Common myeloid progenitor, CD34-positive (primary cell): ENCODE measurements at places on chromosomes 16 and 17.

GRCh38 chr17:38925263-38925995 is at the start of gene LASP1NB:
Gene LASP1NB, plus strand, starts transcription at chr17:38925614.
- peak; percentile 36 for DNase-seq

- DNase-seq: no peak
These were observed 68.3 kb upstream of the GPR139 start for GRCh38 chr16:20141956-20142355.

DNA sequence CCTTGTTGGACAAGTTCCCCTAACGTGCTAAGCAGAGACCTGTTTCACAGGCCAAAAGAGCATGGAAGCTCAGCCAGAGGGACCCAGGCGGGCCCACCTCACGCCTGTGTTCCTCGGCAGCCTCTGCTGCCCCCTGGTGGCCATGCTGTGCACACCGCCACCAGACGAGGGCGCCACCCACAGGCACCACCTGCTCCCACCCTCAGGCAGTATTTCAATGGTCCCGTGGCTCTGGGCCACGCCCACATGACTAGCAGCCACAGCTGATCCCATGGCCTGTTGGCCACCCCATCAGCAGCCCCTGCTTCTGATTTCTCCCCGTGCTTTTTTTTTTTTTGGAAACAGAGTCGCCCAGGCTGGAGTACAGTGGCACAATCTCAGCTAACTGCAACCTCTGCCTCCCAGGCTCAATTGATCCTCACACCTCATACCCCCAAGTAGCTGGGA is 18.9 kb downstream of the MPG start:
- peak; percentile 94 for DNase-seq

- DNase-seq: no peak
These were observed 10.9 kb upstream of the DHRS7C start for GRCh38 chr17:9802294-9802693.

DNA sequence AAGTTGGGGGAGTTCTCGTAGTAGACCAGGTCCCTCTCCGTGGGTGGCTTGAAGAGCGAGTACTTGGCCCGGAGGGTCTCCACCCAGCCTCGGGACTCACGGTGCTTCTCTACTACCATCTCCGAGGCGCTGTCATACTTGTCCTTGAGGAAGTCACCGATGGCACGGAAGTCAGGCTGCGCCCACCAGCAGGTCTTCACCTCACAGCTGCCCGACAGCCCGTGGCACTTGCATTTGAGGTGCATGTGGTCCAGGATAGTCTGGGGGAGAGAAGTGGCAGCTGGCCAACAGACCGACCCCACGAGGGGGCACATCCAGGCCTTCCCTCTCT is 50.0 kb downstream of the WNT3 start:
- DNase-seq: no peak

GRCh38 chr16:3101018-3101840 is 2.1 kb upstream of the ZSCAN10 start:
- peak; percentile 92 for DNase-seq

DNA sequence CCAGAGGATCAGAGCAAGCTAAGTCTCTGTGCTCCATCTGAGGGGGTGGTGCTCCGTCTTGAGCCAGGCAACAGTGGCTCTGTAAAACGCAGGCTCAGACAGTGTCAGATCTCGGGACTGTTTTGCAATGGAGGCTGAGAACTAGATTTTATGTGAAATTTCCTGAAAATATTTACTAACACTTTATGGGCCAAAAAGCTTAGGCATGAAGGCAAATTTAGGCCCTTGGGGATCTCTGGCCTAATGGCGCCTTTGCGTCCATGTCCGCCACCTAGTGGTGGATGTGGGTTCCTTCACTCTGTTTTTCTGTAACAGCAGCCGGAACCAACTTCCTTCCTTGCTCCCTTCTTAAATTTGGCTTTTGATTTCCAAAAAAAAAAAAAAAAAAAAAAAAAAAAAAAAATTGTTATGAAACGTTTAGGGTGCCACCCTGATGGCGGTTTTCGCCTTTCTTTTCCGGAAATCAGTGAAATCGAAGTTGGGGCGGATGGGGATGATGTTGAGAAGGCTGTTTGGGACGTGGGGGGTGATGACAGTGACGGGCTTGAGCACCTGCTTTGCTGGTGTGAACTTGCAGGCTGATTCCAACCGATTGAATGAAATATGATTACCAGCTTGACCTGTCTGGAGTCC is 14.0 kb upstream of the ELAC2 start:
- peak; percentile 75 for DNase-seq

- DNase-seq: peak; percentile 72
These were observed 1.5 kb downstream of the TNFRSF12A start for GRCh38 chr16:3021449-3022207.

GRCh38 chr17:44602390-44602789 is 45.1 kb downstream of the FZD2 start:
- no peak for DNase-seq

- peak; percentile 26 for DNase-seq
These were observed 14.6 kb upstream of the CIBAR2 start for GRCh38 chr16:85126705-85127378.

- DNase-seq: no peak
These were observed at the start of gene WFDC1 for GRCh38 chr16:84294531-84295142. Gene WFDC1, plus strand, starts transcription at chr16:84294878. Its CDS starts 94 bp downstream, at chr16:84294972.

- no peak for DNase-seq
These were observed 4.7 kb downstream of the NATD1 start for GRCh38 chr17:21248500-21248899.

DNA sequence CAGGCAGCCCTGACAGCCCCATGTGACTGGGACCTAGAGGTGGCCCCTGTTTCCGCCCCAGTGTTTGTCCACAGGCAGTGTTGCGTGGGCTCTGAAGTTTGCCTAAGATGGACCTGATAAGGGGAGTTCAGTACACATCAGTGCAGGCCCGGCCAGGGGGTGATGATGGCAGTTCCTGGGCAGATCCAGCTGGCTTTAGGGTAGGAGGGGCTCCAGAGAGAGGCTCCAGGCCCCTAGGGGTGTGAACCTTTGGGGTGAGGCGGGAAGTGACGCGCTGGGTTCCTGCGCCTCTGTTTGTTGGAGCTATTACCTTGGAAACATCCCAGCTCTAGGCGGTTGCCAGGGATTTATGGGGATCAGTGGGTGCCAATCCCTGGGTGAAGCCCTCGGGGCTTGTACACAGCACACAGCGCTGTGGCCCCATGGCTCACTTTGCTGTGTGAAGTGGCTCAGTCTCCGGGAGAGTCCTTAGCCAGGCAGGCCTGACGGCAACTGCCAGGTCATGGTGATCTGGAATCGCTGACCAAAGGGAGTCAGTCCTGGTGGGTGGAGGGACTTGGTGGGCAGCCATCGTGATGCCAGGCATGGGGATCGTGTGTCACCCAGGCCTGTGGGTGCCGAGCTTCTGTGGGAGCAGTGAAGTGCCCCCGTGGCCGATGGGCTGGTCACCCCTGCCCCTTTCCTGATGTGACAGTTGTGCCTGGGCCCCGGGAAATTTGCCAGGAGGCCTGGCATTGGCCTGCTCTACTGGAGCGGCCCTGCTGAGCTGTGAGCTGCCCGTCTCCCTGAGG is 146.1 kb downstream of the SEC14L1 start:
- DNase-seq: no peak

DNA sequence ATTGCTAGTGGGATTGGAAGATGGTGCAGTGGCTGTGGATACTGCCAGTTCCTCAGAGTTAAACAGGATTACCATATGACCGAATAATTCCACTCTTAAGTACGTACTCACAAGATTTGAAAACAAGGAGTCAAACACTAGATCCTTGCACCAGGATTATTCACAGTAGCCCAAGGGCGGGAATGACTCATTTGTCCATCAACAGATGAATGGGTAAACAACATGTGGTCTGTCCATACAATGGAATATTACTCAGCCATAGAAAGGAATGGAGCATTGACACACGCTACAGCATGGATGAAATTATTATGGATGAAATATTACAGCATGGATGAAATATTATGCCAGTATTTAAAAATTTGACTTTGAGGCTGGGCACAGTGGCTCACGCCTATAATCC is 9.1 kb upstream of the MAPK8IP3 start:
- no peak for DNase-seq

DNA sequence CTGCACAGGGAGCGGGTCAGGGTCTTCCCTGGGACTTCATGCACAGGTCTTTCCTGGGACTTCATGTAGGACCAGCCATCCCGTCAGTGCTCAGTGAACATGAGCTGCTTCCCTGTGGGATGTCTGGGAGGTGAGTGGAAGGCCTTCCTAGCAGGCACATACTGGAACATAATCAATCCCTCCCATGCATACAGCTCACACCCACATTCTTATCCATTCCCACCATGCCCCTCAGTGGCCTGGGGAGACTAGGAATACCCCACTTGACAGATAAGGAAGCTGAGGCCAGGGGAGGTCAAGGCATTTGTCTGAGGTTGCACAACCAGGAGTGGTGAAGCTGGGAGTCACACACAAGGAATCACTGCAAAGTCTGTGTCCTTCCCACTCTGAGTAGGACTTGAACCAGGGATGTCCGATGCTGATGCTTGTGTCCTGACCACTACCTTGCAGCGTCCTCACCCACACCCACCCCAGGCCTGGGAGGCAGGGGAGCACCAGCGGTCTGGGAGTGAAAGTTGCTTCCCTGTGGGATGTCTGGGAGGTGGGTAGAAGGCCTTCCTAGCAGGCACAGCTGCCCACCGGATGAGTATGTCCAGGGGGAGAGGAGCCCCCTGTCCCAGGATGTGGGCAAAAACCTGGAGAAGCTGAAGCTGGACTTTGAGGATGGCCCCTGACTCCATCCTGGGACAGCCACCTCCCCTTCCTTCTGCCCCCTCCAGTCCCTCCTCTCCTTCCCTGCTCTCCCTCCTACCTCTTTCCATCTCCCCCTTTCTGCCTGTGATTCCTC is 1.0 kb upstream of the NLRC5 start:
- no peak for DNase-seq

DNA sequence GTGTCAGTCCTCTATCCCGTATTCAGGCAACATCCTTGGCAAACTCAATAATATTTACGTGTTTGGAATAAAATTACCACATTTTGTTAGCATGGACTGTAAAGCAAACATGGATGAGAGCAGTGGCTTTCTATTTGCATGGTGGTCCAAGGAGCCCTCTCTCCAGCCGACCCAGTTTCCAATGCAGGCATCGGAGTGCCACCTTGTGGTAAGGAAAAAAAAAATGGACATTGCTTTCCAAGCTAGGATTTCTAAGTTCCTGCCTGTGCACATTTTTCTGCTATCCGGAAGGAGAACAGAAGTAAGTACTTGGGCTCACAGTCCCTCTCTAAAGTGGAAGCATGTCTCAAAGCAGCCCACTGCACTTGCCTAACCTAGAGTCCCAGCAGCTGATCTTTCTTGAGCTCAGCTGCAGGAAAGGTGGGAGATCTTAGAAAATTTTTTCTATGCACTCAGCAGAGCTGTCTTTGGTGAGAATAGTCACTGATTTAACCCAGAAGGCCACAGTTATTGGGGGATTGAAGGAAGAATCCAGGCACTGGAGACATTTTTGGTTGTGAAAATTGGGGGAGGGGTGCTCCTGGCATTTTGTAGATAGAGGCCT is 46.0 kb upstream of the ERCC4 start:
- peak; percentile 12 for DNase-seq

GRCh38 chr17:2963332-2964027 is 99.9 kb downstream of the OR1D5 start:
- DNase-seq: no peak

- no peak for DNase-seq
These were observed 17.5 kb downstream of the ANKRD40 start for GRCh38 chr17:50689956-50690886.

DNA sequence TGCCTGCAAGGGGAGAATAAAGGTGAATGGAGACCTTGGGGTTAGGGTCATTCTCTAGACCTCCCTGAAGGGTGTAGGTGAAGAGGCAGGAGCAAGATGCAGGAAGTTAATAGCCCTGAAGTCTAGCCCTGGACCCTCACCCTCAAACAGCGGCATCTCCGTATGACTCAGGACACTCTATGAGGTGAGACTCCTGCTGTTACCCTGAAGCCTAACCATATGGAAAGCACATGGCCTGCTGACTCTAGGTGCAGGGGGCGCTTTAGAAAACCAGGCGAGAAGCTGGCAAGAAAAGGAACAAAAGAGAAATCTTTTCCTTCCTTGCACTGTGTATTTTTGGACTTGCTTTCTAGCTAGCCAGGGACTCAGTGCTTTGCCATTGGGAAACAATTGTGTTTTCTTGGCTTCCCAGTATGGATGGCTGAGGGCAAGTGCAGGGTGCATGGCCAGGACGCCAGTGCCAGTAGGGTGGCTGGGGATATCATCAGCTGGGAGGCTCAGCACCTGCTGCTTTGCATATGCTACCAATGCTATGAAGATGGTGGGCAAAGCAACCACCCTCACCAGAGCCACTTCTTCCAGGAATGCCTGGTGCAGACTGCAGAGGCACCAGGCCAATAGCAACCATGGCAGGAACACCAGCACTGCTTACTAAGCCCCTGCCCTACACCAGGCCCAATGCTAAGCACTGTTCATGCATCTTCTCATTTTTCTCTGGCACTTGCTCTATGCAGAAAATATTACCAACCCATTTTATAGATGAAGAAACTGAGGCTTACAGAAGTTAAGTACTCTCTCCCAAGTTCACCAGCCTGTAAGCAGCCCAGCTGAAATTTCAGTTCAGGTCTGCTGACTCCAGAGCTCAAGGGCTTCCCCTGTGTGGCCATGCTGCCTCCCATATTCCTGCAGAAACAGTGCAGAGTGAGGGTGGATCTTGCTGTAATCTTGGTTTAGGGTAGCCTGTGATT is 425.1 kb downstream of the SLC39A11 start:
- no peak for DNase-seq

DNA sequence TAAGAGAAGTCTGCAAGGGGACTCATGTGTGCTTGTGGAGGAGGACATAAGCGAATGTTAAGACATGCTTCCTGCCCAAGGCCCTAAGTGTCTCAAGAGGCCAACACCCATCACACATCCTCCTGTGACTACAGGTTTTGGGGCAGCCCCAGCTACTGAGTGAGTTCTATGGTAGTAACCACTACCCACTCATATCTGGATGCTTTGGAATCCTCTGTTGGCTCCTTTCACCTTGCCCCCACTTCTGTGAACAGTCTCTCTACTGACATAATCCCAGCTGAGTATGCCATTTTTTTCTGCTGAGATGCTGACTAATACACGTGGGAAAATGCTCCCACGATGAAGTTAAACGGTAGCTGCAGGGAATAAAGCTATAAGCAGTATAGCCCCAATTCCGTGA is 153.5 kb downstream of the VPS53 start:
- DNase-seq: no peak

DNA sequence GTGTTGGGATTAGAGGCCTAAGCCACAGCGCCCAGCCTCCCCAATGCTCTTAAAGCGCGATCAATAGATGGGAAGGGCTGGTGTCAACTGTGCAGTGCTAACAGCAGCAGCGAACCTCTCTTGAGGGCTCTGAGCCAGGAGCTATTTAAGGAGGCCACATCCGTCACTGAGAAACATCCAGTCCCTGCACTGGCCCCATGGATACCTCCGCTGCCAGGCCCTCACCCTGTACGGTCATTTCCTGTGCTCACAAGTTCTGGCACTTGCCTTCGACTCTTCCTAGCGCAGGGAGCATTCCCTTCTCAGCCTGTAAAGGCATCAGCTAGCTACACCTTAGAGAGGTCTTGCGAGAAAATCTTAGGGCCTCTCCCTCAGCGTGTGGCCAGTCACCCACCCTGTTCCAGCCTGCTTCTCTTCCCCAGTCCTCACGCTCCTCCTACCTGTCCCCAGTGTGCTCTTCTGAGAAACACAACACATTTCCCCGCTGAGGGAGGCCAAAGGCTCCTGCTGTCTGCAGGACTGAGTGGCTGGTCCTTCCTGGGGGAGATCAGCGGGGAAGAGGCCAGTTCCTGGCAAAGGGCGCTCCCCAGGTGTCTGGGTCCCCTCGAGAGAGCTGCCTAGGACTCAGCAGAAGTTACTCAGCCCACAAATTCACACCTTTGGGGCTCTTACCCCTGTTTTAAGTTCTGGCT is 28.6 kb downstream of the GTF3C1 start:
- DNase-seq: peak; percentile 31
